ENCODE measurements at places on chromosomes 3 and 15.

GRCh38 chr3:72280876-72281275 lies 495.9 kb upstream of the PROK2 start:
- no peak for DNase-seq

- peak; percentile 99 for DNase-seq
These were observed 227.8 kb upstream of the CTNNB1 start for GRCh38 chr3:40971191-40972168.

DNA sequence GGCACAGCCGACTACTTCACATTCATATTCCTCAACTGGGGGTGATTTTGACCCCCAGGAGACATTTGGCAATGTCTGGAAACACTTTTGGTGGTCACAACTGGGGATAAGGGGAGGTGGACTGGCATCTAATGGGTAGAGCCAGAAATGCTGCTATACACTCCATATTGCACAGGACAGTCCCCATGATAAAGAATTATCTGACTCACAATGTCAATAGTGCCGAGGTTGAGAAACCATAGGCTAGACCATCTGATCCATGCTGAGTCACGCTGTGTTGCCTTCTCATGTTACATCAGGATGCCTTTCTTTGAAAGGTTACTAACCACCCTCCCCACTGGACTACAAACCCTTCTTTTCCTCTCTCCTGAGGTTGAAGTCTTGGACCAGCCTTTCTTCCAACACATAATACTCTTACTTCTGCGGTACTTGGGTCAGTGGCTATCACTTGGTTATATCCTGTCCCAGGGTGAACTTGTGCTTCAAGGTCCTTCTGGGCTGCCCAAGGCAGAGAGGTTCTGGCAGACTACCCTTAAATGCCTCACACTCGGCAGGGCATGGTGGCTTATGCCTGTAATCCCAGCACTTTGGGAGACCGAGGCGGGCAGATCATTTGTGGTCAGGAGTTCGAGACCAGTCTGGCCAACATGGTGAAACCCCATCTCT lies 68.8 kb downstream of the CTNNB1 start:
- DNase-seq = peak; percentile 94

- peak; percentile 59 for DNase-seq
These were observed at the start of gene ITGA11 for GRCh38 chr15:68431792-68432401. ITGA11 (minus strand) TSS chr15:68432163; CDS start chr15:68432066, 97 bp downstream.

DNA sequence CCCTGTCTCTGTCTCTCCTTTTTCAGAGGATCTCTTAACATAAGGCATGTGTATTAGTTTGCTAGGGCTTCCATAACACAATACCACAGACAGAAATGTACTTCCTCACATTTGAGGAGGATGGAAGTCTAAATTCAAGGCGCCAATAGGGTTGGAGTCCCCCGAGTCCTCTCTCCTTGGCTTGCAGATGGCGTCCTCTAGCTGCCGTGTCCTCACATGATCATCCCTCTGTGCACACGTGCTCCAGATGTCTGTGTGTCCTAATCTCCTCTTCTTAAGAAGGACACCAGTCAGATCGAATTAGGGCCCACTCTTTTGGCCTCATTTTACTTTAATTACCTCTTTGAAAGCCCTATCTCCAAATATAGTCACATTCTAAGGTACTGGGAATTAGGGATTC lies 23.0 kb upstream of the BFSP2 start:
- no peak for DNase-seq

GRCh38 chr3:145959457-145960088 lies 201.4 kb downstream of the PLOD2 start:
- DNase-seq = no peak

DNA sequence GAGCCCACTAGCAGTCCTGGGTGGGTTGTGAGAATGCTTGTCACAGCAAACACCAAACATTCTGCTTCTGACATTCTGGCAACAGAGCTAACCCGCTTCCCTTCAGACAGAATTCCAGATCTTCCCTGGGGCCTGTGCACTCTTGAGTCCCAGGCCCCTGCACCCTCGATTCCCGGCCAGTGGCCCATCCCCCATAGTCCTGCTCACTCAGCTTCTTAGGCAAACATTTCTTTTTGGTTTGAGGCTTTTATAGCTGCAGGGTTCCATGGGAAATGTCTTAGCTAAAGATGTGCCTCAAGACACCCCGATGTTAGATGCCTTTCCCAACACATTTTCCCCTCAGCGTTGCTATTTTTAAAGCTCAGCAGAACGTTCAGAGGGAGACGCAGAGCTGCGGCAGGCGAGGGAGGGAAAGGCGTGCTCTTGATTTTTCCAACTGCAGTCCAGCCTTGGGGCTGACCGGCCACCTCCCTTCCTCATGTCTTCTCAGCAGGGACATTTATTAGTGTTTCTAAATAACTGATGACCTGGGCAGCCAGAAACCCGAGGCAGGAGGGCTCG lies 35.2 kb downstream of the ABTB1 start:
- no peak for DNase-seq

- no peak for DNase-seq
These were observed 28.6 kb upstream of the TGFBR2 start for GRCh38 chr3:30577788-30578187.

GRCh38 chr3:30544812-30545211 lies 61.6 kb upstream of the TGFBR2 start:
- DNase-seq = peak; percentile 94

- DNase-seq = no peak
These were observed 6.3 kb upstream of the LCTL start for GRCh38 chr15:66572146-66572545.

GRCh38 chr3:134029734-134030378 lies at the start of gene SLCO2A1:
SLCO2A1 (minus strand) TSS chr3:134029925; CDS start chr3:134029802, 123 bp downstream.
- peak; percentile 38 for DNase-seq

DNA sequence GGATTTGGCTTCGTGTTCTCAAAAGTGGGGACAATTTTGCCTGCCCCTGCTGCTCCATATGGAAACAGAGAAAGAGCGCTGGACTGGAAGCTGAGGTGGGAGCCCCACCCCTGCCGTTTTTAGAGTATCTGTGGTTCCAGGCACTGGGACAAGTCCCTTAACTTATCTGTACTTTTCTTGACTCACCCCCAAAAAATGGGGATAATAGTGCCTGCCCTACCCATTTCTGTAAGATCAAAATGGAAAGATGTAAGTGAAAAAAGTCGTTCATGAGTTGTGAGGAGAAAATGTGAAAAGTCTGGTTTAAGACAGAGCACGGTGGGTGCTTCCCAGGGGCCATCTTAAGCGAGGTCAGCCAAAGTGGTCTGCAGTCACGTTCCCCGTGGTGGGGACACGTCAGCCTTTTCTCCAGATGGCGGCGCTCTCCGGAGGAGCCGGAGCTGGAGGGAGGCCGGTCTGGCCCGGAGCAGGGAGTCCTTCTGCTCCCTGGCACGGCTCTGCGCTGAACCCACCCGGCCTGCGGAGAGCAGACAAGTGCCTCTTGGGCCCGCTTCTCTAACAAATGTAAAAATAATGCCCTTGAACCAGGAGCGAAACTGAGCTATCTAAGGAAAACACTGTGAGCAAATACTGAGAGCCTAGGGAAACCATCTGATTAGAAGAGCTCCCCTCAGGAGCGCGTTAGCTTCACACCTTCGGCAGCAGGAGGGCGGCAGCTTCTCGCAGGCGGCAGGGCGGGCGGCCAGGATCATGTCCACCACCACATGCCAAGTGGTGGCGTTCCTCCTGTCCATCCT lies at the start of gene CLDN18:
Gene CLDN18 (plus strand): TSS at position 690 of the 797 bp plus-strand sequence. CDS start 61 bp downstream, at position 751.
- peak; percentile 3 for DNase-seq

DNA sequence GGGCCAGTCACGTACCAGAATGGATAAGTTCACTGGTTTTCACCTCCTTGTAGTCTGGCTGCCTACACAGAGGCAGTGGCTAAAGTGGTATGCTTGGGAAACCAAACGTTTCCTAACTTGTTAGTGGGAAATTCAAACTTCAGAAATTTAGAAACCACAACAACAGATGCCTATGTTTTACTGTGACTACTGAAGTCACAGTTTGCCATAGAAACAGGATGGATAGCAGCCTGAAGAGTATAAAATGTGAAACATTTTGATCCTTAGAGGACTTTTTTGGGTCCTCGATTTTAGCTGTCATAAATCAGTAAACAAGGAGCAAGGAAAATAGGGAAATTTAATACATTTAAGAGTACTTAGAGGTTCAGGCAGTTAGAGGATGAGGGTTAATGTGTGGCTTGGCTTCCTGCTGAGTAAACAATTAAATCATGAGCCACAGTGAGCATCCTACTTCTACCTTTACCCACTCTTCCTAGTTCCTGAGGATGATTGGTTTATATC lies 48.6 kb downstream of the CMSS1 start:
- DNase-seq = peak; percentile 71

DNA sequence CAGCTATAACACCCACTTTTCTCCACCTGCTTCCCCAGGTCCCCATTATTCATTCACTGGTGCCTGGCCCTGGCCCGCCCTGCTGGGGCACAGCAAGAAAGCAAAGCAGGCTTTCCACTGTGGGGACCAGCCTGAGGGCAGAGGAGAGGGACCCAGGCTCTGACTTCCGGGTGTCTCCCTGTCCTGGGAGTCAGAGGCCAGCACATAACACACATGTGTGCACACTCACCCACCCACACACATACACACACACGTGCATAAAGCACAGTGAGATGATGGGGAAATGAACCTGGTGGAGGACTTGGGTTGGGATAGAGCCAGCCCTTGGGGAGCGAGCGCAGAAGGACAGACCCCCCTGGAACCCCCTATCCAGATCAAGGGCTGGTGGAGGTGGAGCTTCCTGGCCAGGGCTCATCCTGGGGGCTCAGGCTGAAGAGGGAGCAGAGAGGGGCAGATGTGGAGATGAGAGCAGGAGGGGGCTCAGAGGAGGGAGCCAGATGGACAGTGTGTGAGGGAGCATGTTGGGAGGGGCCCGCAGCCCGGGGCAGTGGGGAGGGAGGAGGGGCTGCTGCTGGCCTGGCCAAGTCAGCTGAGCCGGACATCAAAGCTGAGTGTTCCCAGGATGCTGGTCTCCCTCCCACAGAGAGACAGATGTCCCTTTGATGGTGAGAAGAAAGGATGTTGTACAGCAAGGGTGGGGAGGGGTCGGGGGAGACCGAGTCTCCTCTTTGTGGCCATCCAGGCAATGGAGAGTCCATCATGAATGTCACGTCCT lies 78.2 kb downstream of the LINGO1 start:
- DNase-seq = no peak

GRCh38 chr15:70726753-70727152 lies 36.6 kb downstream of the UACA start:
- no peak for DNase-seq

DNA sequence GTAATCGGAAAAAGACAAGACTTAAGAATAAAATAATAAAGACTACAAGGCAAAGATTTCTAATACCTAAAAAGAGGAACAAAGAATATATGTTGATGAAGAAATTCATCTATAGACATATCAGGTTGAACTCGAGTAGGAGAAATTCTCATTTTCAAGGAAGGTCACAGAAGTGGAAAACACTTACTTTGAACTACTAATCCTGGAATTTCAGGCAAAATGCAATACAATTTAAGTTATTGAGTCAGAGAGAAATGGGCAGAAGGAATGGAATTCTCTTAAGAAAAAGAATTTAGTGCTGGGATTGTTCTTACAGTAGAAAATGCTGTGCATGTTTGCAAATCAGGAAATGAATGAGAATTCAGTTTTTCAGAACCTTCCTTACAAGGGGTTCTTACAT lies 135.9 kb upstream of the TGFBR2 start:
- no peak for DNase-seq

GRCh38 chr3:193346259-193346658 lies 32.3 kb downstream of the ATP13A5 start:
- no peak for DNase-seq

GRCh38 chr15:100291106-100291505 lies 50.7 kb downstream of the ADAMTS17 start:
- DNase-seq = peak; percentile 83

DNA sequence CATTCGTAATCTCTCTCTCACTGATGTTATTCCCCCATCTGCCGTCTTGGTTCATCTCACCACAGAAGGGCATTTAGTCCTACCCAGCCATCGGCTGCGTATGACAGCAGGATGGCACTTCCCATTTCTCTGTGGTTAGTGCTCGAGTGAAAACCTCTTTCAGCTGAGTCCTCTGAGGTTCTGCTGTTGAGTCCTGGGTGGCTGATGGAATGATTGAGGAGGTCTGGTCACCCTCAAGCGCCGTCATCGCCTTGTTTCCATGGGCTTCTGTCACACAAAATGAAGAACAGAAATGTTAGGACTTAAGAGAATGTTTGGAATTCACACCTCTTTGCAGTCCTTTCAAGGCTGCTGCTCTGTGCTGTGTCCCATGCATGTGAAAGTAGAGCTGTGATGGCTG lies 9.4 kb upstream of the SACM1L start:
- no peak for DNase-seq

- DNase-seq = peak; percentile 26
These were observed 1.1 kb downstream of the HHATL start for GRCh38 chr3:42701371-42702065.

DNA sequence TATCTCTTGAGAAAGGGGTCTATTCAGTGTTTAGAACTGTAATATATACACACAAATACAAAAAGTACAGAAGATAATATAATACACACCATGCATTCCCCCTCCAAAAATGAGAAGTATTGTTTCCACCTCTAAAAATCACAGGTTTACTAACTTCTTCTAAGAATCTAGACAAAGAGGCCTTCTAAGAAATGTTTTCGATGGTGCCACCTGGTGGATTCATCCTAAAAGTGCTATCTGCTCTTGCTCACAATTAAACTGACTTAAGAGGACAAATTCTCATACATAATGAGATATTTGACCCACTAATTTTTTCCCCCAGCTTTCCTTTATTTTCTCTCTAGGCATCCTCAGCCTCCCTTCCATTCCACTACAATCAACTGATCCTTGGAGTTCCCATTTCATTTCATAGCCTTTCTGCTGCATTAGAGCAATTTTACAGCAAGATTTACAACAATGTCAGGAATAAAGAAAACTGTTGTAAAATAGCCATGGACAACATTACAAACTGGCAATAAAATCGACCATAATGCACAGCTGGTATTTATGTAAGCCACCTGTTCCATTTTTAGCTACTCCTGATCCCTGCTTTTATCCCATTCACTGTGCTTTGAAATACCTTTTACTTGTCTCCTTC lies 124.6 kb downstream of the ARRDC4 start:
- DNase-seq = peak; percentile 80

DNA sequence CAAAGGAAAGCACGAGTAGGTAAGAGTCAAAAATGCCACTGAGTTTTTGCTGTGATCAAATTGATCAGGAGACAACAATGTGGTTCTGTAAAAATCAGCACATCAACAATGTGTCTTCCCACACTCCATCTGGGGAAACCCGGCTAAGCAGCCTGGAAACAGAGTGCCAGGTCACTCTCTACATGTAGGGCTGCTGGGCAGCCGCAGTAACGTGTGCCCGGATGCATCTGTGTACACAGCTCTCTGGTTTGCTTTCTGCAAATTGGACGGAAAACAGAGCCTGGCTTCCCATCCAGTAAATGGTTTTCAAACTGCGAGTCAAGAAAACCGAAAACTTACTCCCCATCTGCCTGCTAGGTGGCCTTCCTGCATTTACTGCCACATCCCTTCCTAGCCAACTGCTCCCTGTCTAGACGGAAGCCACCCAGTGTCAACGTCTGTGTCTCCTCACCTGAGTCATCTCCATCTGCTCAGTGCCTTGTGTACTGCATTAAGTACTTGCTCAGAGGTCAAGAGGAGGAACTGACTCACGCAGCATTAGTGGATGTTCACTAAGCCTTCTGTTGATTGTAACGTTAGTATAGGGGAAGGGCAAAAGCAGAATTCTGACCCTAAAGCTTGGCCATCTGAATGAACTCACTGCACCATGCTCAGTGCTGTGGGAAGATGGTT lies 124.1 kb downstream of the TJP1 start:
- peak; percentile 62 for DNase-seq

- no peak for DNase-seq
These were observed 27.8 kb downstream of the DRD3 start for GRCh38 chr3:114151091-114151490.

Data from fibroblast of pulmonary artery (primary cell).